Gastroesophageal sphincter (tissue), 4 donors: ENCODE measurements at places on chromosomes 3 and 15. TPM values are rescaled to one million over a fixed set of nuclear protein-coding genes. Genes with fewer than 3 reads are reported as not detected.

DNA sequence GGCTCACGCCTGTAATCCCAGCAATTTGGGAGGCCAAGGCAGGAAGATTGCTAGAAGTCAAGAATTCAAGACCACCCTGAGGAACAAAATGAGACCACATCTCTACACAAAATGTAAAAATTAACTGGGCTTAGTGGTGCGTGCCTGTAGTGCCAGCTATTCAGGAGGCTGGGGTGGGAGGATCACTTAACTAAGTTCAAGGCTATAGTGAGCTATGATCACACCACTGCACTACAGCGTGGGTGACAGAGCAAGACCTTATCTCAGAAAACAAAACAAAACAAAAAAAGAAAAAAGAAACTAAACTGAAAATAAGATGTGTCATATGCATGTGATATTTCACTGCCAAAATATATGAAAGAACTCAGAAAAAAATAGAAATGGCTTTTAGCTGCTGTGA is 243.3 kb upstream of the CCDC54 start:
- no peak for ATAC-seq

DNA sequence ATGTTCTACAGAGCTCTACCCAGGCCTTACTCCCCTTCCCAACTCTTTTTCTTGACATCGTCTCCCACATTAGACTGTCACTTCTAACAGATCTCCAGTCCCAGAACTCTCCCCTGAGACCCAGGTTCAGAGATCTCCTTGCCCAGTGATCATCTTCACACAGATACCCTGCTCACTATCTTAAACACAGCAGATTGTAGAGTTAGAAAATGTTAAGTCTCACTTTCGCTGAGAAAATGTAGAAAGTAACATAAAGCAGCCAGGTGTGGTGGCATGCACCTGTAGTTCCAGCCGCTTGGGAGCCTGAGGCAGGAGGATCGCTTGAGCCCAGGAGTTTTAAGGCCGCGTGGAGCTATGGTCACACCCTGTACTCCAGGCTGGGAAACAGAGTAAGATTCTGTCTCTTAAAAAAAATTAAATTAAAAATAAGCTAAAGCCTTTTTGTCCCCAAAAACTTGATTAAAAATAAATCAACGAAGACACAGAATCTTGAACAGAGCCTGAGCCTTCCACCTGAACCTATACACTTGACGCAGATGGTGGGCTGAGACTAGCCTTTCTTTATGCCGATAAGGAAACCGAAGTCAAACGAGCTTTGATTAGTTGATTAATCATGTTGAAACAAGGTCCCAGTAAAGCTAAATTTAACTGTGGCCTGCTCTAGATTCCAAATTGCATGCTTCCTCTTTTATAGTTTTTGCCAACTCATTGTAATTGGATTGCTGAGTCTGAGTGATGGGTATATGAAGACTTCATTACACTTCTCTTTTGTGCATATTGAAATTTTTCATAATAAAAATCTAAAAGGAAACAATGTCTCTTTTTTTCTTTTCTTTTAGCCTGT is 31.3 kb upstream of the BLM start:
- no peak for ATAC-seq

LCTL gene
- total RNA-seq: not detected

GPR176 gene
- 1.6 TPM for total RNA-seq
